Kidney glomerular epithelial cell (primary cell): ENCODE measurements at places on chromosomes 1 and 21.

DNA sequence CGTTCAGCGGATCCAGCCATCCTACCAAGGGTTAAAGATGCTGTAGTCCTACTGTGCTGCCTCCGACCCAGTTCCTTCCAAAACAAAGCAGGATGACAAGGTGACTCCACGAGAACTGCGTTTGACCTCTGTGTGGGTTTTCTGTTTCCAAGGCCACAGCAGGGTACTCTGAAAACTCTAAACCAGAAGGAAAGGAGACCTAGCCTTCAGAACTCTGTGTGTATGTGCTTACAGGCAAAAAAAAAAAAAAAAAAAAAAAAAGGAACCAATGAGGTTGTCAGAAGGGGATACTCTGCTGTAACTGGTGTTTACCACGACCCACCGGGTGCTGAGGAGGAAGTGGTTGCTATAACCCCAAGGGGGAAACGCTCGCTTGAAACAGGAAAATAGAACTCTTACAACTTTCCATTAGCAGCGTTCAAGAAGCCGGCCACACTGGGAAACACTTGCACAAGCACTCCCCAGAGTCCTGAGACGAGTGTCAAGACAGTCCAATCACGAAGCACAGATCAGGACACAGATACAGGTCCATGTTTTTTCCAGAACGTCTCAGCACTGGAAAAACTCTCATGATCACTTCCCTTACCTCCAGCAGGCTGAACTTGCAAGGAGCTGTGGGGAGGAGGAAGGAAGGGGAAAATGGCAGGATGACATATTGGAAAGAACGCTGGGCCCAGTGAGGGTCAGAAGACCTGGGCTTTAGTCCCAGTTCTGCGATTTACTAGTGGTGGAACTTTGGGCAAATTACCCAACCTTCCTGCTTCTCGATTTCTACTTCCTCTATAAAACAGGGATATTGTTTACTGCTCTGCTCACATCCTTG is 64.0 kb downstream of the ITPKB start:
- DNase-seq = no peak

DNA sequence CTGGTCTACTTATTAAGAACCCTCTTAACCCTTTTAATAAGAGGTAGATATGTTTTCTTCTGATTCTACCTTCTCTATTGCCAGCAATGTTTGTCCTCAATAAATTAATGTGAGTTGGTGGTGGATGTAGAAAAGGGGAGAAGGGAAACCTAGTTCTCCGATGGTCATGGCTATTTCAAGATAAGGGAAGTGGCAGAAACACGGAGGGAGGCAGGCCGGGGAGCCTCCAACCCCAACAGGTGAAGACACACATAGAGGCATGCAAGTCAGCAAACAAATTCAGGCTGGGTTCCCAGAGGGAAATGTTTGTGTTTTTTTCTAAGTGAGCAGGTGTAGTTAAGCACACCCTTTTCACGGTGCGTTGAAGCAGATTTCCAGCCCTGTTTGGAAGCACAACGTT is 31.0 kb upstream of the CLDN14 start:
- no peak for DNase-seq

GRCh38 chr1:85372683-85373377 is 92.1 kb downstream of the DDAH1 start:
- DNase-seq = peak; percentile 10

- DNase-seq = no peak
Observed at GRCh38 chr1:6450005-6450450, 15.9 kb downstream of the TNFRSF25 start.

DNA sequence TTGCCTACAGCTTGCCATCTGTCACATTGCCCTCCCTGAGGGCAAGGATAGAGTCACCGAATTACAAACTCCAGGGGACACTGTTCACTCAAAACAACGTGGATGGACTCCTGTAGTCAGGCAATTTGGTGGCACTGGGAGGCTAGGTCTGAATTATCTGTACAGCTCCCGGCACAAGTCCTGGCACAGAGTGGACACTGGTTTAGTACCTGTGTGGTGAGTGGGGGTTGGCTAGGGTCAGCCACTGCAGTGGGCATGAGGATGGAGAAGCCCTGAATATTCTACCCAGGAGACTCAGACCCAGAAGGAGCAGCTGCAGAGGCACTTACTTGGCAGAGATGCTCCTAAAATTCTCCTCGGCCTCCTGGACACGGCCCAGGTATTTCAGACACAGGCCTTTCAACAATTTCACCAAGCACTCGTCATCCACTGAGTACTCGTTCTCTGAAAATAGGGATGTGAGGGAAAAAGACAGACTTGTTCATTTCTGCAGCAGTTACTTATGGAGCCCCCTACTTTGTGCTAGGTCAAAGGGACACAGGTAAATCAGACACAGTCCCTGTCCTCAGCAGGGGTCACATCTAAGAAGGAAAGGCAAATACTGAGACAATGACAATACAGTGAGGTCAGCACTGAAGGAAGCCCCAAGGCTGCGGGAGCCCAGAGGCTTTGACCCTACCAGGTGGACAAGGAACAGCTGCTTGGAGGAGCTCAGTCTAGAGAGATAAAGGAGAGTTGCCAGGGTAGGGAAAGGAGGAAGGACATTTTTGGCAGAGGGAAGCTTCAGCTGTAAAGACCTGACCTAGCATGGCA is 40.5 kb downstream of the TTC39A start:
- no peak for DNase-seq

- no peak for DNase-seq
Observed at GRCh38 chr1:30111431-30111830, 612.0 kb downstream of the MATN1 start.

DNA sequence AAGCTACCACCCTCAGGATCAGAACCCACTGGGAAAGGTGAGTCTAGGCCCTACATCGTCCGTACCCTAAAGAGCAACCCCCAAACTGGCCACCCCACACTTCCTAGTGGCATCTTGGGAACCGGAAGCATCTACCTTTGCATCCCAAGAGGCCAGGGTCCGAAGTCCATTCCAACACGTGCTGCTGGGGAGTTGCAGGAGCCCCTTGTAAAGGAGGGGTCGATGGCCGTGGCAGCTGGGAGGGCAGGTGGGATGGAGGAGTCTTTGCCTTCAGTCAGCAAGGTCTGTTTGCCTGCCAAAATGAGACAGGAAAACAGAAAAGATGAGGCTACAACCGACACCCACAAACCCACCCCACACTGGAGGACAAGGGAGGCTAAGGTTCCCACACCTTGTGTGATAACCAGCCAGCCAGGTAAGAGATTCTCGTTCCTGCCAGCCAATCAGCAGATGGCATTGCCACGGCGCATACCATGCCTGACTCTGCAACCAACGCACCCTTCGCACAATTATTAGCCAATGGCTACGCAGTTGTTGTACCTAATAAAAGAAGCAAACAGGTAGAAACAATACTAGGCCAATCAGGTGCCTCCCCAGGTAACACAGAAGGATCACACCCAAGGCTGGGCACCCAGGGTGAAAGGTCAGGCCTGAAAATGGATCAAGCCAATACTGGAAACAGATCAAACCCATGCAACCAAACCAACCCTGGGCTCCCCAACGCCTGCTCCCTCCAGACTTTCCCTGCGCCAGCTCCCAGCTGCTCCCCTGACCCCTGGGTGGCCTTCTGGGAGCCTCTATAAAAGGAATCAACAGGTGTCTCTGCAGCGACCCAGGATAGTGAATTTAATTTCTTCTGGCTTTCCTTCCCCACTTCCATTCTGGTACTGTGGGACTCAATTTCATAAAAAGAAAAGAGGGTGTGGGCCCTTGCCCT is 35.6 kb downstream of the CASZ1 start:
- DNase-seq = no peak

GRCh38 chr1:218499011-218499691 is 154.0 kb downstream of the TGFB2 start:
- DNase-seq = peak; percentile 93

DNA sequence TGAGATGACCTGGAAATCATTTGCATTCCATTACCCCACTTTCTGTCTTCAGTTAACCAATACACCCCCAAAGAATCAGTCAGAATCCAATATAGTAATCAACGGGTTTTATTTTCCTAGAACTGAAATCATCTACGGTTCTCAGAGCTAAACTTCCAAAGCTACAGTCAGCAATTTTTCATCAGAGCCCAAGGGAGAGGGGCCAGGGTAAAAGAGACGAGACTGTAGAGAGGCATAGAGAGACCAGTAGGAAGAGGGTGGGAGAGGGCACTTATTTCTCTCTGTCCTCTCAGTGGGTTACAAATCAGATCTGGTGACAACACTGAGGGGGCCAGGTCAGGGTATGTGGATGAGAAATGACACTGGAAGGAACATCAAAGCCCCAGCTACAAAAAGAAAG is 1.1 kb upstream of the MRPL24 start:
- DNase-seq = no peak

DNA sequence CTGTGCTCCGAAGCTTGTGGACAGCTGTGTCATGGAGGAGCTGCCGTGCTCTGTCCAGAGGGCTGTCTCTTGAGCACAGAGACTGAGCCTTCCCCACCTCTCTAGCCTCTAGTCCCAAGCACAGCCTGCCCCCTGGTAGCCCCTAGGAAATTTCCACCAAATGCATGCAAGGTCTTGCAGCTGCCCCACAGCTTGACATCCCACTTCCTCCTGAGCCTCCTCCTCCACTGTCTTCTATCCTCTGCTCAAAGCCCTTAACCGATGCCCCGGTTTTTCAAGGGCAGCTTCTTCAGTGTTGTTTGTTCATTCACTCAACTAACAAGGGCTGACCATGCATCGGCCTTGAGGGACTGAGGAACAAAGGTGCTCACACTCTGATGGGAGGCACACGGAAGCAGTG is 20.6 kb upstream of the PROK1 start:
- no peak for DNase-seq

- DNase-seq = no peak
Observed at GRCh38 chr1:218938259-218938658, 235.4 kb upstream of the LYPLAL1 start.

DNA sequence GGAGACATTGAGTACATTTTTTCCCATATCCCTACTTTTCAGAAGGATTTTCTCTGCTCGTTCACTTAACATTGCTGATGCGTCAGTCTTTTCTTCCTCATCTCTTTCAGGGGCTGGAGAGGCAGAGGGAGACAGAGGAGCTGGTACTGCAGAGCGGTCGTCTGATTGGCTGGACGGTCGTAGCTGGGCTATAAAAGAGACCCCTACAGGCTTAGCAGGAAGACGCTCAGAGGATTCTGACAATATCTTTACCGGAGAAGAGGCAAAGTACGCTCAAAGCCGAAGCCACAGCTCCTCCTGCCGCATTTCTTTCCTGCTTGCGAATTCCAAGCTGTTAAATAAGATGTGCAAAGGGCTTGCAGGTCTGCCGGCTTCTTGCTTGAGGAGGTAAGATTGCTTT is at the start of gene RGS4:
Gene RGS4 (plus strand): TSS at position 220 of the 400 bp plus-strand sequence. CDS start 124 bp downstream, at position 344.
- DNase-seq = peak; percentile 99

DNA sequence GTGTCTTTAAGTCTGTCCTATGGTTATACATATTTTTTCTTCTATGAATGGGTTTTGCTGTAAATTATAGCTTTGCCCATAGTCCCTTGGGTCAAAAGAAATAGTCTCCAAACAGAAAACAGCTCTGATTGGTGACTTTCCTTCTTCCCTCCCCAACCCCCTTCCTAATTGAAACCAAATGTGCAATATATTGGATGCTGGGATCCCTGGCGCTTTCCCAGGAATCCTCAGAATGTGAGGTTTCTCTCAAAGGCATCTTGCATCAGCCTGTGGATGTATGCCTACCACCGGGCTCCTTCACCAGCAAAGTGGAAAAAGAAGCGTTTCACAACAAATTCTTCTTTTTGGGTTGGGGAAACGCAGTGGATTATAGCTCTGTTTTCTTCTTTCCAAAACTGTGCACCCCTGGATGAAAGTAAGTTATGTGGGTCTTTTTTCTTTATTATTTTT is at the start of gene DDR2:
Gene DDR2 (plus strand): TSS at position 248 of the 450 bp plus-strand sequence. CDS start 86,600 bp downstream, outside the sequence.
- DNase-seq = no peak

DNA sequence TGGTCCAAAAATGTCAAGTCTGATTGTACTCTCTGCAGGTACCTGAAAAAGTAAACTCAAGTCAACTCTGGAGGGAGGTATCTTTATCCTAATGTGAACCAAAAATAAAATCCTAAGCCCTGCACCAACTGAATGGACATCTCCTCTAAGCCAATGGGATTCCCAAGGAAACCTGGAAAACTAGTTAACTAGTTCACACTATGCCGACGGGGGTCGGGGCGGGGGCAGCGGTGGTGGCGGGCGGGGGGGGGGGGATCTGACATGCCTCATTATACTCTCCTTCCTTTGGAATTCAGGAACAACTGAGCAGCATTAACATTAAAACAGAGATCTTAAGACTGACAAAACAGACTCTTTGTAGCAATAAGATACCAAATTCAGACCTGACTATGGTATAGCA is 452.6 kb upstream of the CAMK1G start:
- DNase-seq = no peak

DNA sequence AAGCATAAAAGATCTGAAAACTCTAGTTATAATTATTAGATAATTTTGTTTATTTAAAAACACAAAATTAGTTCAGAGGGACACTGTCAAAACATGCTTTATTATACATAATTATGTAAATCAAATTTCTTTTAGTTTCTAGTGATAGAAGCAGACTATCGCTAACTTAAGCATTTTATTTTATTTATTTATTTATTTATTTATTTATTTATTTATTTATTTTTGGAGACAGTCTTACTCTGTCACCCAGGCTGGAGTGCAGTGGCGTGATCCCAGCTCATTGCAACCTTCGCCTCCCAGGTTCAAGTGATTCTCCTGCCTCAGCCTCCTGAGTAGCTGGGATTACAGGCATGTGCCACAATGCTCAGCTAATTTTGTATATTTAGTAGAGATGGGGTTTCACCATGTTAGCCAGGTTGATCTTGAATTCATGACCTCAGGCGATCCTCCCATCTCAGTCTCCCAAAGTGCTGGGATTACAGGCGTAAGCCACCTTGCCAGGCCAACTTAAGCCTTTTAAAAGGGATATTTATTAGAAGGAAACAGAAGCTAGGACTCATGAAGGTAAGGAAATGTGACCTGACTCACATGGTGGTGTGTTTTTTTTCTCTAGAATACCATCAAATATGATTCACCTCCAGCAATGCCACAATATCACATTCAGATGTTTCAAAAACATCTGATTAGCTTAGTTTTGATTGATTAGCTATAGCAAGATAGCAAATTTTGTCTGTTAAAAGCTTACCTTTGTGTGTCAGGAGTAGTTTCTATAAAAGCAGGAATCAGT is 1357.4 kb upstream of the ADGRL4 start:
- peak; percentile 34 for DNase-seq

- DNase-seq = no peak
Observed at GRCh38 chr21:22544747-22545146, 1546.5 kb downstream of the NCAM2 start.

DNA sequence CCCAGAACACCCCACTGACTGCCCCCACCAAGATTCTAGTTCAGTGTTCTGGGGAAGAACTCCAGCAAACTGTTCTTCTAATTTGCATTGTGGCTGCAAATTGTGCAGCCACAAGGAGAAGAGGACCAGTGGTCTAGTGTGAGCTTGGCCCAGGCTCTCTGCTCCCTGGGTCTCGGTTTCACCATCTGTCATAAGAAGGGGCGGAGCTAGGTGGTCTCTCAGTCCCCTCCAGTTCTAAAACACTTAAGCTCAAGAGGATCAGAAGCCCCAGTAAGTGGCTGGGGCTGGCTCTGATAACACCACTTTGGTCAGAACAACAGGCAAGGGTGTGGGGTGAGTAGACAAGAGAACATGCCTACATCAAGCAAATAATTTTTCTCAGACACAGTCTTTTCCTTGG is 99.9 kb downstream of the BEND5 start:
- no peak for DNase-seq

GRCh38 chr1:41898191-41898713 is 20.5 kb downstream of the HIVEP3 start:
- DNase-seq = peak; percentile 4

- DNase-seq = no peak
Observed at GRCh38 chr1:157504646-157505045, 47.7 kb downstream of the FCRL5 start.
